ENCODE measurements at places on chromosomes 7 and 10. TPM values are rescaled to one million over a fixed set of nuclear protein-coding genes. Genes with fewer than 3 reads are reported as not detected.

ICA1 gene
- 1.1 TPM for total RNA-seq

- H3K27ac ChIP-seq, result no peak overlapping the region
- H3K27me3 ChIP-seq, result peaks cover 43% of the 10 kb centered on the region
- no peaks in the 10 kb centered on the region for H3K36me3 ChIP-seq
- DNase-seq, result no peak
Observed at GRCh38 chr10:101564490-101564991, 23.5 kb downstream of the POLL start.

GRCh38 chr7:55021053-55021452 lies 2.2 kb downstream of the EGFR start:
- no peak overlapping the region for H3K27ac ChIP-seq
- DNase-seq, result no peak
- no peak overlapping the region for H3K4me3 ChIP-seq
- H3K4me1 ChIP-seq, result no peaks in the 10 kb centered on the region

PFKP gene
- 96.2 TPM for total RNA-seq

DNA sequence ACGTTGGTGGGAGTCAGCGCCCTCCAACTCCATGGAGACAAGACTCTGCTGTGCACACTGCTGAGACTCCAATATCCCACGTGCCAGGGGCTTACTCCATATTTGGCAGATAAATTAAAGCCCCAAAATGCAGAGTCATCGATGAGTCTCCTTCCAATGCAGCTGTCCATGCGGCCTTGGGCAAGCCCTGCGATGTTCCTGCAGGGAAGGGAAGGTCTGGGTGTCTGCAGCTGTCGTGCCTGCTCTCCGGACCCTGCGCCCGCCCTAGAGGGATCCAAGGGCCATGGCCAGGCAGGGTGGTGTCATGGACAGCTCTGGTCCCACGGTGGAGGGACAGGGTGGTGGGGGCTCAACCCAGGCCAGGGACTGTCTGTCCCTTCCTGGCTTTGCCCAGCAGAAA lies 185.2 kb downstream of the PTPRN2 start:
- no peak overlapping the region for H3K27ac ChIP-seq
- no peak for DNase-seq
- H3K4me1 ChIP-seq, result no peaks in the 10 kb centered on the region
- peaks cover 1% of the 10 kb centered on the region for H3K36me3 ChIP-seq
- peaks cover 2% of the 10 kb centered on the region for H3K27me3 ChIP-seq

Data from activated naive CD4-positive, alpha-beta T cell treated with anti-CD3 and anti-CD28 coated beads for 36 hours (primary cell).